ENCODE measurements at places on chromosomes 6 and 20.
A peak's percentile ranks its signal among the peaks of the same experiment; 100 is the strongest.

DNA sequence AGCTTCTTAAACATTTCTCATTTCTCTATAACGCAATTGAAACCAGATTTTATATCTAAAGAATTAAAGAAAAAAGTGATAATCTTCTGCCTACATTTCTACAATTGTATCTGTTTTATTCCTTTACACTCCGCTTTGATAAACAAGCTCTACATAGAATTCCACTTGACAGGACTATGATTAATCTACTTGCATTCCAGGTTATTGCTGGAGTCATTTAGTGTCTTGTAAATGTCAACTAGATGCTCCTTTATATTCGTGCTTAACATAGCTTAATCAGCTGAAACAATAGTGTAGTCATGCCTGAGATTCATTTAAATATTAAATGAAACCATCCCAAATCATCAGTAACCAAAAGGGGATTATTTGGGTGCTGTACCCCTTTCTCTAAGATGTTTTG is 284.0 kb downstream of the TRDN start:
- no peak for DNase-seq

DNA sequence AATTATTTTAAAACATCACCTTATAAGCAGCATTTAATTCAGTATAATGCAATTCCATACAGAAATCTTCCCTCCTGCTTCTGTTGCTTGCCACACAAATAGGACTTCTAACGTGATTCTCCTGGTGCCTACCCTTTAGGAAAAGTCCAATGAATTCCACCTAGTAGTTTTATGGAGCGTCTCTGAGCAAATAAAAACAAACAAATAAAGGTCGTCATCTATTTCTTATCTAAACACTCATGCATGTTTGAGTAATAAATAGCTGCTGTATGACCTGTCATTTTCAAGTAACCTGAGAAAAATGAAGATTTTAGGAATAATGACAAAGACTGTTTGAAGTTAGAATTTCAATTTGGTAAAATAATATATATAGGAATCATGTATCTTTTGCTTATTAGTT is 102.7 kb downstream of the BMP5 start:
- DNase-seq, result no peak

- no peak for DNase-seq
Observed at GRCh38 chr20:61982191-61982950, 83.3 kb downstream of the TAF4 start.

DNA sequence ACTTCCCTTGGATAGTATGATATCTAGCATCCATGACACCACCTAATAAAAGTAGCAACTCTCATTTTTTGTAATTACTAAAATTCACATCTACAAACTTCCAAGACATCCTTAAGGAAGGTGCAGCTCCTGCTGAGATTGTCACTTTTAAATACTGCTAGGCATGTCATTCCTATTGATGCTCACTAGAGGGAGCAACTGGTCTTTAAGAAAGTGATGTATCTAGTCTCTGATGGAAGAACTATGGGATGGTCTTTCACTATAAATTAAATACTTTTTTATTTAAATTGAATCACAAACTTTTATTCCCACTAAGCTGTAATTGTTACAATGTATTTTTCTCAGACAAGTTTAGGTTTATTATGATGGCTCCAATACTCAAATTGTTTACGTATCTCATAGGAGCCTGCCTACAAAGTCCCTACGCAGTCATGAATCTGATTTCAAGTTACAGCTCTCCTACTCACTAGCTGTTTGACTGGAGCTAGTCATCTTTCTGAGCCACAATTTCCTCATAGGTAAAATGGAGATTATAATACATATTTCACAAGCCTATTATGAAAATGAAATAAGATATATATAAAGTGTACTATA is 8.1 kb upstream of the TSPYL1 start:
- DNase-seq, result no peak

GRCh38 chr6:157271911-157272310 is 51.4 kb downstream of the TMEM242 start:
- no peak for DNase-seq

- no peak for DNase-seq
Observed at GRCh38 chr6:113451049-113451448, 406.1 kb upstream of the MARCKS start.

- peak; percentile 99 for DNase-seq
Observed at GRCh38 chr6:96687121-96687520, 124.2 kb downstream of the FHL5 start.

DNA sequence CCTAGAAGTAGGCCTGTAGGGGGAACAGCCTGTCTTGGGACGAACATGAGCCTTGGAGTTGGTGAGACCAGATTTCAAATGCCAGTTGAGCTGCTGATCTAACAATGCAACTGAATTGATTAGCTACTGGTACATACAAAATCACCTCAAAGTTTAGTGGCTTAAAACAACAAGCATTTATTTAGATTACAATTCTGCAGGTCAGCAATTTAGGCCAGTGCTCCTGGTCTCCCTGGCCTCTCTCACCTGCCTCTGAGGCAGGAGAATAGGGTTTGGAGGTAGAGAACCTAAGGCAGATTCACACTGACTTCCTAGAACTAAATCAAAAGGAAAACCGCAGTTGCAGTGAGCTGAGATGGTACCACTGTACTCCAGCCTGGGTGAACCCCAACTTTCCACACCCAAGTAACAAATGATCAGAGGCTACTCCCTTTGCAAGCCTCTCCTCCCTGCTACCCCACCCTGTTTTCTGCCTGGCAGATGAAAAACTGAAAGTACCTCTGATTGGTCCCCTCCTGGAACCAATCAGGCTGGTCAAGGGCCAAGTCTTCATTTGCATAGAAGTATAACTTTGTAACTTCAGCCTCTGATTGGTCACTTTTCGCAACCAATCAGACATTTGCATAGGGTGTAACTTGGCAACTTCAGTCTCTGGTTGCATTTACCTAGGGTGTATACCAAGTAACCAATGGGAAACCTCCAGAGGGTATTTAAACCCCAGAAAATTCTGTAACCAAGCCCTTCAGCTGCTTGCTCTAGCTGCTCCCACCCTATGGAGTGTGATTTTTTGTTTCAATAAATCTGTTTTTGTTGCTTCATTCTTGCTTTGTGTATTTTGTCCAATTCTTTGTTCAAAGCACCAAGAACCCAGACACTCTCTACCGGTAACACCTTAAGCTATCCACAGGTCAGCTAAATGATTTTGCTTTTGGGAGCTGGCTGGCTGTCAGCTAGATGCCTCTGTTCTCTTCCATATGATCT is 8.1 kb upstream of the UBR2 start:
- DNase-seq, result no peak

- DNase-seq, result no peak
Observed at GRCh38 chr6:121733234-121733633, 297.8 kb downstream of the GJA1 start.

GRCh38 chr6:151747896-151748295 is 59.6 kb upstream of the ESR1 start:
- no peak for DNase-seq
